ENCODE measurements at places on chromosomes 1 and 21.
A peak's percentile ranks its signal among the peaks of the same experiment; 100 is the strongest.

DNA sequence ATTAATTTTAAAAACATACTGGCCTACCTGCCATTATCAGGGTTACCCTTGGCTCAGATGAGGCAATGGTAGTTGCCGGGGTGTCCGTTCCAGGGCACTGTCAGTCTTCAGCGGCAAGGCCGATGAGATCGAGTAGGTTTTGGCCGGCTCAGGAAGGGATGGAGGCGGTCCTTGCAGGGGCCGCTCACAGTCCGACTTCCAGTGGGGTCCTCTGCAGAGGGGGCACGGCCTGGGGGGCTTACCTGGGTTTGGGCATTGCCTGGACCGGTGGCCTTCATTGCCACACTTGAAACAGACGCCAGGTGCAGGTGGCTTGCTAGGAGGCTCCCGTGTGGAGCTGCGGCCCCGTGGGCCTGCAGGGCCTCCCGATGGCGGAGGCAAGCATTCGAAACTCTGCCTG is 2.5 kb downstream of the ERVH48-1 start:
- DNase-seq: no peak

DNA sequence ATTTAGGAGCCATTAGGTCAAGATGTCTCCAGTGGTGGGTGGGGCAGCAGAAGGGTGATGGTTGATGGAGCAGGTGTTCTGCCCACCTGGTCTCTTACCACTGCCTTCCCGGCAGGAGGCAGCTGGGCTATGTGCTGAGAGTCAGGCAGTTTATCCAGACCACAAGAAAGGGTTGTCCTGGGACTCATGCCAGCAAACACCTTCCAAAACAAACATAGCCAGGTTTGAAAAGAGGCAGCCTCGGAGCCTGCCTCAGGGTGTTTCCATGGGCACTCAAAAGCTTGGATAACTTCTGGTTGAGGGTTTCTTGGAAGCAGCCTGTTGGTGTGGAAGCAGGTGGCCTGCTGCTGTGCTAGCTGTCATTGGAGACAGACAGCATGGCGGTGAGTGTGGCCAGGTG is 187.2 kb downstream of the PCP4 start:
- DNase-seq: no peak

DNA sequence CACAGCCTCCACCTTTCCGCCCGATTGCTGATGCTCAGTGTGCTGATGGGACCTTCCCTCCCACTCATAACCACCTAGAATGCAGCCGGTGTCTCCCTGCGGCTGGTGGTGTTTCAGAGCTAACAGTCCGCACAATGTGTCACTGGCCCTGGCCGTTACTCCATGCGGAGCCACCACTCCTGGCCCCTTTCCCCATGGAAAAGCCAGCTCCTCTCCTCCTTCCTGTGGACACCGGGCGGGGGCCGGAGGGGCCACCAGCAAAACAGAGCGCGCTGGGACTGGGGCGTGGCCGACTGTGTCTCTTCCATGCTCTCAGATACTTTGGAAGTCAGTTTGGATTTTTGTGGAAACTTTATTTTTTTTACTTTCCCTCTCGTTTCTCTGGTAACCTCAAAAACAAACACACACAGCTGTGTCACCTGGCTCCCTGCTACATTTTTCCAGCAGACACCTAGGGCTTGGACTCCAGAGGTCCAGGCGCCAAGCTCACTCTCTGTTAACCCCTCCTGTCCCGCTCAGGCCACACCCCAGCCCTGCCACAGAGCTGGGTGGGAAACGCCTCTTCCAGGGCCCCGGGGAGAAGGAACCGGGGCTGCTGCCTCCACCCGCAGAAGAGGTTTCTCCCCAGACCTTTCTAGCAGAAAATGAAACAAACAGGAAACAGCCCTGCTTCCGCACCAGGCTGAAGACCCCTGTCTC is 32.5 kb upstream of the COL6A2 start:
- DNase-seq: no peak

DNA sequence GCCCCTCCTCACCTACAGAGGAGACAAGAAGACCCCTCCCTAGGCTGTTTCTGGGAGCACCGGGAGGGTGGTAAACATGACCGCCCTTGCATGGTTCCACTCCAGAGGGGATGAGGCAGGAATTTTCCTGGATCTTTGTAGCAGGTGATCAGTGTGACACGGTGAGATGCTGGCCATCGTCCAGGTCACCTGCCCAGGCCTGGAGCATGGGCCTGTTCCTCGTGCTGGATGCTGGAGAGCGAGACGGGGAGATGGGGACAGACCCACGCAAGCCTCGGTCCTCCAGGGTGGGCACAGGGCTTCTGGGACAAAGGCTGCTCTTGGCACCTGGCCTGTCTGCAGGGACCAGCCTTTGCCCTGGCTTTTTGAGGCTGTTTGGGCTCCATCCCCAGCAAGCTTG is 46.2 kb downstream of the DMRTB1 start:
- no peak for DNase-seq

- peak; percentile 35 for DNase-seq
These were observed 67.5 kb upstream of the PRDX6 start for GRCh38 chr1:173409613-173410012.

GRCh38 chr1:228379666-228380065 is 27.0 kb downstream of the TRIM11 start:
- DNase-seq: no peak

GRCh38 chr21:46082713-46082962 is 15.3 kb upstream of the COL6A2 start:
- no peak for DNase-seq

DNA sequence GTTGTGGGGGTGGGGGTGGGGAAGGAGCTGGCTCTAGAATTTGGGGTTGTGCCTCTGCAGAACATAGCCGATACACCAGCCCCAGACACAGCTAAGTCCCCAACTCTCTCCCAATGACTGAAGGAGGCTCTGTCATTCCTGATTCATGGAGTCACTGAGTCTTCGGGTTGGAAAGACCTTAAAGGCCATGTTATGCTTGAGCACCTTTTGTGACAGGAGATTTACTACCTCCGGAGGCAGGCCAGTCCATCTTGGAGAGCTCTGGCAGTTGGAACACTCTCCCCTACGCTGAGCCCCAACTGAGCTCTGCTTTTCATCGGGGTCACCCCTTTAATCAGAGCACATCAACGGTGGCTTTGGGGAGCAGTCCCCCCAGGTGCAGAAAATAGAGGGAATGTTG is 284.4 kb upstream of the GJB5 start:
- no peak for DNase-seq

DNA sequence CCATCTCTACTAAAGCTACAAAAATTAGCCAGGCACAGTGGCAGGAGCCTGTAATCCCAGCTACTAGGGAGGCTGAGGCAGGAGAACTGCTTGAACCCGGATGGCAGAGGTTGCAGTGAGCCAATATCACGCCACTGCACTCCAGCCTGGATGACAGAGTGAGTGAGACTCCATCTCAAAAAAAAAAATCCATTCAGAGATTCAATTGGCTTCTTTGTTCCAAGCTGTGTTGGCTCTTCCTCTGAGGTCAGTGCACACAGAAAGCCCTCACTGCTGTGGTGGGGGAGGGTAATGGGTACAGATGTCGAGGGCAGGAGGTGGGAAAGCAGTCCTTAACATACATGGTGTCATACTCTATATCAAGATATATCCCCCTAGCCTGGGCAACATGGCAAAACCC is 14.7 kb downstream of the TIE1 start:
- no peak for DNase-seq

DNA sequence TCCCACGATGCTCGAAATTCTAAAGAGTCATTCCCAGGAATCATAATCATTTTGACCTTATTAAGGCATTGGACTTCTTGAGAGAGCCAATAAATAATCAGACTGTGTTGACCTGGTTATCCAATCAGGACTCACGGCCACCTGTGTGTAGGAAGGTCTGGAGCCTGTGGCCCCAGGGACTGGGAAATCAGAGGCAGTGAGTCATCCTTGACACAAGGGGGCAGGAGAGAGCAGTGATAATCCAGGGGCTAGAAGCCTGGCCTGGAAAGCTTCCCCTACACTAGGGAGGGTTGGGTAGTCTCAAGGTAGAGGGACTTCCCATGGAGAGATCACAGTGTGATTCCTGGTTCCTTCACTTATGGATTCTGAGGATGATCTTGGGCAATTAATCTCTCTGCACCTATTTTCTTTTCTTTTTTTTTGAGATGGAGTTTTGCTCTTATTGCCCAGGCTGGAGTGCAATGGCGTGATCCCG is 4.7 kb downstream of the MR1 start:
- peak; percentile 79 for DNase-seq

DNA sequence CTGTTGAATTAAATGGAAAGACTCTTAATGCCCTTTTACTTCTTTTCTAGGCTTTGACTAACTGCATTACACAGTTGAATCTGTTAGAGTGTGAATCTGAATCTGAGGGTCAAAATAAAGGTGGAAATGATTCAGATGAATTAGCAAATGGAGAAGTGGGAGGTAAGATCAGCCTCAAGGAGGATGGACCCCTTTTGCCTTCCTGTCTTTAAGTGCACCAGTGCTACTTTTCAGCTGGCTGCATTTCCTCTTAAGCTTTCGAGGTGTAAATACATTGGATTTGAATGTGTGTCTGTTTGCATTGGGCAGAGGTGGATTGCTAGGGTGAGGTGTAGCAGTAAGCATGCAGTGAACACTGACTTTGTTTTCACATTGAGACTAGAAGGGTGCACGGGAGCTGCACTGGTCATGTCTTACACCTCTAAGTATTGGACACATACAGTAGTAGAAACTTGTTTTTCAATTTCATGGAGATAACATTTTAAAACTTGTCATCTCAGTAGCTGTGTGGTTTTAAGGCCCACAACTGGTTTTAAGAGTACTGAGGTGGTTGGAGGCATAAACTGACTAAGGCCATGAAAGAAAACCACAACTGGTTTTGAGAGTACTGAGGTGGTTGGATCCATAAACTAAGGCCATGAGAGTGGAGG is 35.4 kb downstream of the MIA3 start:
- DNase-seq: peak; percentile 40

GRCh38 chr1:91803847-91804545 is 82.0 kb downstream of the TGFBR3 start:
- DNase-seq: peak; percentile 84

DNA sequence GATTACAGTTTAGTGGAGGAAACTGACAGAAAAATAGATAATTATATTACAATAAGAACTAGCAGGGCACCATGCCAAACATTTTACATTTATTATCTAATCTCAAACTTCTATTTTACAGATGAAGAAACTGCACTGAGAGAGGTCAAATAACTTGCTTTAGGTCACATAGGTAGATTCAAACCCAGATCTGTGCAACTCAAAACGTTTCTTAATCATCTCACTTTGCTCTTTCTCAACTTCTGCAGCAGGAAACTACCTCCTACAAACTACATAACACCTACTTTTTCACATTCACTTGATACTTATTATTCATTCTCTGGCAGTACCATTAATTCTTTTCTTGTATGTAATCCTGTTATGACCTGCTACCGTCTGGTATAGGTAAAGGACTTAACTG is 49.9 kb upstream of the BCL10 start:
- no peak for DNase-seq

DNA sequence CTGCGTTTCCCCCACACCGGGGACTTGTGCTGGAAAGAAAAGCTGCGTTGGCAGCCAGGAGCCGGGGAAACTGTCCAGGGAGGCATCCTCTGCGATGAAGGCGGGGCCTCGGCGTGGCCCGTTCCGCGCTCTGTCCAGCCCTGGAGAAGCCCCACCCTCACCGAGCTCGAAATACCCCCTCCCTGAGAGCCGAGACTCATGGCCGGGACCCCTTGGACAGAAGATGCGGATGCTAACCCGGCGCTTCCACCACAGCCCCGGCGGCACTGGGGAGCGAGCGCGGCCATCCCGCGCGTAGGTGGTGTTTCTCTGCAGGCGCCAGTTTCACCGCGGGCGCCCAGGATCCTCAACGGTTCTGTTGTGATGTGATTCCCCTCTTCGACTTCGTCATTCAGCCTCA is 31.6 kb downstream of the PDE9A start:
- no peak for DNase-seq

GRCh38 chr1:27026621-27027574 is 14.2 kb upstream of the TENT5B start:
- no peak for DNase-seq

GRCh38 chr1:114349891-114350605 is 161.0 kb downstream of the TRIM33 start:
- no peak for DNase-seq

GRCh38 chr21:45517249-45518065 is 24.8 kb downstream of the SLC19A1 start:
- DNase-seq: peak; percentile 17

GRCh38 chr1:171084870-171085269 is 5.8 kb upstream of the FMO3 start:
- DNase-seq: no peak

DNA sequence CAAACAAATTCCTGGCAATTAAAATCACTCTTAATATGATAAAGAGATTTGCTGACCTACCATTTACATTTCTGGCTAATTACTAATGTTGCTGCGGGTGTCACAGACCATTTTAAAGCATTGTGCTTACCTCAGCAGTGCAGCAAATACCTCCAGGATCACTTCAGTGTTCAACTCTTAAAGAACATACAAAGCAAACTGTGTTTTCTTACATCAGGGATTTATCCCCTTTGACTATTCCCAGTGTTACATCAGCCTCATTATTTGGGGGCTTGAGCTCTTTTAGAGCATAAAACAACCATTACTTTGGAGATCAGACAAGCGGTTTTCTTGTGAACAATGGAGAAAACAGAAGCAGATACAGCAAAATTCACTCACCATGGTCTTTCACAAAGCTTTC is 185.4 kb downstream of the LYPLAL1 start:
- no peak for DNase-seq

DNA sequence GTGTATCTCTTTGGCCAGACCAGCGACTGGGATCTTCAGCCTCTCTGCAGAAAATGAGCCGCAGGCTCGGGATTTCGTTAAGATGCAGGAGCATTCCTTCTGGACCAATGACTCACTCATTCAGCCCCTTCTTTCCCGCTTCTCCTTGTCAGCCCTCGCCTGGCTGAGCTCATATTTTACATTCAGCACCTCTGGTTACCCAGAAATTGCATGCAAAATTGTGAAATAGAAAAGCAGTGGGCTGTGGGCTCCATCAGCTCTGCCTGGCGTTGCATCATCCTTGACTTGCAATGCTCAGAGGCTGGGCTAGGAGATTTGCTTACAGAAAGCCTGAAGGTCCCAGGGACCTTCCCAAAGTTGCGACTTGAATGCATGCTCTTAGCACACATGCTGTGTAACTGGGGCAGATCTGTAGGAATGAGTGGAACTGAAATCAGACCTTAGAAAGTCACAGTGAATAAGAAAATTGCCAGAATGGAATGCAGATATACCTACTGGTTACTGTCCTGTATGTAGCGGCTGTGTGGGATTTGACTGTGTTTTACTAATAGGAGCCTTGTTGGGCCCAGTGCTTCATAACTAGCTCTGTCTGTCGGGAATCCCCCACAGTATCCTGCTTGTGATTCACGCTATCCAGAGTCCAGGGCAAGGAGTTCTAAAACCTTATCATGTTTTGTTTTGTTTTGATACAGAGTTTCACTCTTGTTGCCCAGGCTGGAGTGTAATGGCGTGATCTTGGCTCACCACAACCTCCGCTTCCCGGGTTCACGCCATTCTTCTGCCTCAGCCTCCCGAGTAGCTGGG is 444.8 kb downstream of the KIF26B start:
- DNase-seq: no peak

- DNase-seq: no peak
These were observed 7.8 kb upstream of the CDK18 start for GRCh38 chr1:205496661-205497060.

- DNase-seq: no peak
These were observed 20.4 kb upstream of the SUMO3 start for GRCh38 chr21:44838039-44838895.

- no peak for DNase-seq
These were observed 85.7 kb upstream of the KRTAP19-8 start for GRCh38 chr21:31124010-31124409.

Measured in CD4-positive, alpha-beta T cell treated with Interleukin-10 for 1 hour (primary cell).